ENCODE measurements at places on chromosomes 1 and 21. TPM values are rescaled to one million over a fixed set of nuclear protein-coding genes. Genes with fewer than 3 reads are reported as not detected.

Gene PLA2G2F
- 0.80 TPM for polyA plus RNA-seq

Gene FLAD1
- polyA plus RNA-seq = 27.7 TPM

Gene BNIPL
- 0.47 TPM for polyA plus RNA-seq

Gene OXCT2
- not detected for polyA plus RNA-seq
